ENCODE measurements at places on chromosomes 2 and 18.

DNA sequence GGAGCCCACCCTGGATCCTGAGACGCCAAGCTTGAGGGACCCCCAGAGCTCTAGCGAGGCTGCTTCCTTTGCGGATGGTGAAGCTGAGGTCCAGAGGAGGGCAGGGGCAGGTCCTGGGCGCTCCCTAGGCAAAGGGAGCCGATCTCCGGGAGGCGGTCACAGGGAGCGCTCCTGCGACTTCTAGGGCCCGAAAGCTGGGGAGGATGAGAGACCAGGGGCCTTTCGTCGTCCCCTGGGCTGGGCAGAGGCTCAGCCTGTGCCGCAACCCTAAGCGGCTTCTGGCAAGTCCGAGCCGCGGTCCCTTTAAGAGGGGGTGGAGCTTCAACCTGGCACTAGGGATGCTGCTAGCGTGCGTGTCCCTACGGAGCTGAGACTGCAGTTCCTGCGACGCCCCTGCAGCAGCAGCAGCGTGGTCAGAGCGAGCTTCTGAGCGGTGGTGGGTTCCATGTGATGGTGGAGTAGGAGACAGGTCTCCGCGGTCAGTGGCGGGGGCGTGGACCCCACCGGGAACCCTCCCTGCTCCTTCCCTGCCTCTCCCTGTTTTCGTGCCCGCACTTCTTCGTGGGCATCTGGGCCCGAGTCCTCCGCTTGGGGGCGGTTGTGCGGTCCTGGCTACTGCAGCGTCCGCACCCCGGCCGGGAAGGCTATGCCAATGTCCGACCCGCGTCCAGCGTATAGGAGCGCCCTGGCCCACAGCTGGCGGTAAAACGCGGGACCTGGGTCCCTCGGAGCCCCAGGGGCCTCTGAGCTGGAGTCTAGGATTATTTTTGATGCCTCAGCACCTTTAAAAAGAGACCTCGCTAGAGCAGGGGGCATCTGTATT, 154.6 kb downstream of the CCDC74A start:
- peak; percentile 66 for DNase-seq

GRCh38 chr2:95366514-95366913, 36.0 kb upstream of the FAHD2A start:
- no peak for DNase-seq

- no peak for DNase-seq
Measured at GRCh38 chr18:51069885-51070284, 39.9 kb downstream of the SMAD4 start.

DNA sequence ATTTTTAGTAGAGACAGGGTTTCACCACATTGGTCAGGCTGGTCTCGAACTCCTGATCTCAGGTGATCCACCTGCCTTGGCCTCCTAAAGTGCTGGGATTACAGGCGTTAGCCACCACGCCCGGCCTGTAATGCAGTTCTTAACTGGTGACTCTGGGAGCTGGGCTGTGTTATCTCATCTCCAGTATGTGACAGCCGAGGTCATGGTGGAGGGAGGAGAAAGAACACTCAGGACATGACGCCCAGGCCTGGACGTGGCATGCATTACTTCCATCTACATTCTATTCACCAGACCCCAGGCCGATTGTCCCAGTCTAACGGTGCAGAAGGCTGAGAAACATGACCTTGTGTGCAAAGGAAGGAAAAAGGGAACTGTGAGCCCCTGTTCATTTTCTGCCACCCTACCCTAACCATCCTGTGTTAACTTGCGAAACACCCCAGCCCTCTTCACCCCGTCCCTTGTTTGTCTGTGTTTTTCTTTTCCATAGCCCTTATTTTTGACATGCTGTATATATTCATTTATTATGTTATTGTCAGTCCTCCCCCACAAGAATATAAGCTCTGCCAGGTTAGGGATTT, 88.1 kb upstream of the ASAP2 start:
- no peak for DNase-seq

DNA sequence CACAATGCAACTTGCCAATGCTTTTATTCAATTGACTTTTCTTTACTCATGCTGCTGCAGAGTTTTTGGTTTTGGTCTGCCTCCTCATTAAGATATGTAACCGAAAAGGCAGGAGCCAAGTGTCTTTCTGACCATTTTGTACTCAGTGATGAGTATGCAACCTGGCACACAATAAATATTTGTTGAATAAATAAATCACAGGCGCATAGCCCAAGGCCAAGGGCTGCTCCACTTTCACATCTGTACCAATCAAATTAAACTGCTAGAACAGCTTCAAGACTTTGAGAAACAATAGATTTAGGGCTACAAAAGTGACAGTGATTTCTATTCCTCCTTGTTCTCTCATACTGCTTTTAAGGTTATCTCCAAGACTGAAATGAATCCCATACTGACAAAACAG, 828.2 kb downstream of the RNF144A start:
- no peak for DNase-seq

DNA sequence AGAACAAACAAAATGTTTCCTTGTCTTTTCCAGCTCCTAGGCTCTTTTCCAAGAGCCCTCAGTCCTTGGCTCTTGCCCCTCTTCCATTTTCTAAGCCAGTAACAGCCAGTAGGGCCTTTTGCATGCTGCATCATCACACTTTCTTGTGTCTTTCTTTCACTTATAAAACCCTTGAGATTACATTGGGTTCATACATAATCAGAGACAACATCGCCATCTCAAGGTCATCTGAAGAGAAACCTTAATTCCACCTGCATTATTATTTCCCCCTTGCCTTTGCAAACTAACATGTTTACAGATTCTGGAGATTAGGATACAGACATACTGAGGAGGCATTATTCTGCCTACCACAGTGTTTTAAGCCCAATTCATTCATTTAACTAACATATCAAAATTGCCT, 697.3 kb downstream of the TRIB2 start:
- DNase-seq, result no peak

GRCh38 chr18:25517881-25518715, 166.1 kb upstream of the ZNF521 start:
- DNase-seq, result no peak

DNA sequence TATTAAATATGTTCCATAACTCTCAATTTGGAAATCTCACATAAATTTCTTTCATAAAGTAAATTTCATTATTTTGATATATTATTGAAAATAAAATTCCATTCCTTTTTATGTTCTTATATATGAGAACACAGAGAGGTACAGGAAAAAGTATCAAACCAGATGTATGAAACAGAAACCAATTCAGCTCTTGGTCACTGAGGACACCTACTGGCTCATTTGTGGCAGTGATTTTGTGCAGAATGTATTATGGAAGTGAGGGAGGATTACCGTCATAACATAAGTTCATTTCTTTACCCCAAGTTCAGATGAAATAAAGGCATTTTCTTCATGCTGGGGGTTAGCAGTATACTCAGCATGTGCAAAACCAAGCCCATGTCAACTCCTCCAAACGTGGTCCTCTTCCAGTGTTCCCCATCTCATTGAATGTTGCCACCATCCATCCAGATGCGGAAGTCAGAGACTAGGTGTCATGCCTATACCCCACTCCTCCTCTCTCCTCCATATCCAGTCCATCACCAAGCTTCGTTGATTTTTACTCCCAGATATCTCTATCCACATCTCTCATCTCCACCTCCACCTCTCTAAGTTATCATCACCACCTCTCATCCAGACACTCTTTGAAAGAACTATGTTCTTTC, 41.7 kb upstream of the MALL start:
- no peak for DNase-seq

- no peak for DNase-seq
Measured at GRCh38 chr18:13452388-13452811, 233.8 kb downstream of the LDLRAD4 start.

GRCh38 chr2:134782792-134783191, 55.6 kb upstream of the ACMSD start:
- no peak for DNase-seq

- no peak for DNase-seq
Measured at GRCh38 chr2:37357069-37357468, 12.6 kb downstream of the QPCT start.

GRCh38 chr2:187528042-187528441, 26.2 kb downstream of the TFPI start:
- no peak for DNase-seq

GRCh38 chr2:1744446-1745170, at the start of gene PXDN:
TSS of gene PXDN (minus strand) at chr2:1744515. CDS start at chr2:1744455, 60 bp downstream.
- no peak for DNase-seq

Data from stimulated activated CD4-positive, alpha-beta T cell treated with anti-CD3 and anti-CD28 coated beads, Interleukin-12 subunit alpha, Interleukin-12 subunit beta, amount 100 ng/mL, for 4 hours (primary cell).